ENCODE measurements at places on chromosomes 5 and 9.

- no peak for DNase-seq
Measured at GRCh38 chr9:81320909-81321482, 368.4 kb downstream of the TLE1 start.

DNA sequence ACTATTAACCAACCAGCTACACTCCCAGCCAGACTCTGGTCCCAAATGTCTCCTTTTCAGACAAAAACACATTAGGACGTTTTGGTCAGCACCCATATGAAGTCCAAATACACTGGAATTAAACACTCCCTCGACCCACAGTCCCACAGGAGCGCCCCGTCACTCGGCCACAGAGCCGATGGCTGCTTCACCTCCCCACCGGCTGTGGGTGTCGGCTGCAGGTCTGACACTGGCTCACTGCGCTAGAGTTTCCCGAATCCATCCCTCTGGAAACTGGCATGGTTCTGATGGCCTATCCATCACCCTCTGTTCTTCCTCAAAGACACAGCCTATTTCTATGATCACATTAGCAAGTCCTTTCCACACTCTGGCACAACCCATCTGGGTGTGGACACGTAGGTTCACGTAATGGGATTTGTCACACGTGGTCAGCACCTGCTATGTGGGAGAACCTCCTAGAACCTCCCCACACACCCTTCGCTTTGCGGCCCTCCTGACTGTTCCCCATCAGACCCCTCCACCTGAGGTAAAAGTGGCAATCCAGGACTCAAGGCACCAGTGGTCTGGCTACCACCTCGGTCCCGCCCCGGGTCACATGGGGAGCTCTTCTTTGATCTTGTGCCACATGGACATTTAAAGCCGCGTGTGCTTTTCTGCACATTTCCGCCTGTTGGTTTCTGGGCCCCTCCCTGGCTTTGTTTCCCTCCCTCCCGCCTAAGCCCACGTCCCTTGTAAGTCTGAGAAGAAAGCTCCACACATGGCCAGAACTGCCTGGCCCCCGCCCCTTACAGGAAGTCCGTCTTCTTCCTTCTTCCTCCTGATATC lies 131.1 kb upstream of the PHYKPL start:
- no peak for DNase-seq

- no peak for DNase-seq
Measured at GRCh38 chr9:102445906-102446305, 549.2 kb upstream of the CYLC2 start.

DNA sequence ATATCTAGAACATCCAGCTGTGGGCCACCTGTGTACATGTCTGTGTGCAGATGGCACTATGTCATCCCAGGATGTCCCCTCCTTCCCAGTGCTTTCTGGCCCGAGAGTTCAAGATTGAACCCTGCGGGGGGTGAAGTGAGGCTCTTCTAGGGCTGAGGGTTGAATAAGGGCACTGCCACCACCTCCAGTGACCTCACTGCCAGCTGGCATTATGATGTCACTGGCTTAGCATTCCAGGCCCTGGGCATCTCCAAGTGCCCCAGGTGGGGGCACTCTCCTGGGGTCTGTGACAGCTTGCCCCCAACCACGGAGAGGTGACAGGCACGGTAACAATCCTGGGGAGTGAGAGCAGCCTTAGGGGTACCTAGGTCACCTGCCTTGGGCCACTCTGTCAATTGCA lies 27.1 kb downstream of the CXXC5 start:
- no peak for DNase-seq

DNA sequence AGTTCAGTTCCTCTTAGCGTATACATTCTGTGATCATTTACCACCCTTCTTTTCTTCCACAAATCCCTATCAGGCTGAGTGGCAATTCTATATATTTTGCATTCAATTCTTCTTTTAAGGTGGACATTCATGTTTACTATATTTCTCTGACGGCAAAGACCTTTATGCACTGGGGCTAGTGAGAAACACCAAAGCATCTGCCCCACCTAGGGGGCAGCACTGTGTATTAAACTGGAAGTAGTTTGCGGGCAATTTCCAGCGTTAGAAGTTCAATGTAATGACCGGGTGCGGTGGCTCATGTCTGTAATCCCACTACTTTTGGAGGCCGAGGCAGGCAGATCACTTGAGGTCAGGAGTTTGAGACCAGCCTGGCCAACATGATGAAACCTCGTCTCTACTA lies 27.9 kb upstream of the FBXL7 start:
- no peak for DNase-seq

Measured in activated naive CD4-positive, alpha-beta T cell treated with anti-CD3 and anti-CD28 coated beads for 36 hours (primary cell).